Suppressor macrophage treated with lipopolysaccharide for 1 hour (primary cell): ENCODE measurements at places on chromosomes 11 and 22.

GRCh38 chr22:45262931-45263462 lies 21.8 kb upstream of the UPK3A start:
- DNase-seq: no peak

GRCh38 chr11:2406878-2407410 lies 6.4 kb downstream of the TSSC4 start:
- DNase-seq: no peak

GRCh38 chr11:7532405-7533145 lies 18.8 kb downstream of the PPFIBP2 start:
- no peak for DNase-seq

GRCh38 chr22:16914006-16914405 lies 88.8 kb upstream of the XKR3 start:
- DNase-seq: no peak

DNA sequence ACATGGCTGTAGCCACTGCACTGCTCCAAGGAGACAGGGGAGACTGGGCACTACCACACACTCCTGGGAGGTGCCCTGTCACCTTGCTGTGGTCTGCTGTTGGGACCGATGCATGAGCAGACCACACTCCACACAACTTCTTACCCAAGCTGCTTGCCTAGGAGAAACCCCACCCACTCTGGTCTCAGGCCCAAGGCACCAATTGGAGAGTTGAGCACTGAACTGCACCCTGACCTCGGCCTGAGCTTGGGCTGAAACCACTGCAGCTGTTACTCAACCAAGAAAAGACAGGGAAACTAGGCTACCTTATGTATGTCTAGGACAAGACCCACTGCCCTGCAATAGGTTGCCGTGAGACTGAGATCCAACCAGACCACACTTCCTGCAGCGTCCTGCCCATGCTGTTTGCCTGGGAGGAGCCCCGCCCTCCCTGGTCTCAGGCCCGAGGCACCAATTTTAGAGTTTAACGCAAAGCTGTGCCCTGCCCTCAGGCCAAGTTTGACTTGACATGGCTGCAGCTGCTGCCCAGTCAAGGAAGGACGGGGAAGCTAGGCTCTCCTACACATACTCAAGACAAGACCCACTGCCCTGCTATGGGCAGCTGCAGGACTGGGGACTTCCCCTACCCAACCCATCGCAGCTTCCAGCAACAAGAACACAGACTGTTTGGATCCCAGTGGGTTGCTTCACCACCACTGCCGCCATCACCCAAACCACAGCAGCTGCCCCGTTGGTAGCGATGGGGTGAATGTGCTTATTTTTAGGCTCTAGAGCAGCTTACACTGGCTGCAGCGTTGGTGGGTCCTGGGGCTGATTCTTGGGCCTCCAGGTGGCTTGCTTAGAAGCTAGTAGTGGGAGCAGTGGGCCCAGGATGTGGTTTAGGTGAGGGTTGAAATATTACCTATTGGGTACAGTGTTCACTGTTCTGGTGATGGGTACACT lies 66.8 kb downstream of the BRD1 start:
- DNase-seq: no peak

- DNase-seq: no peak
Observed at GRCh38 chr22:26658161-26658560, 773 bp downstream of the MIAT start.

DNA sequence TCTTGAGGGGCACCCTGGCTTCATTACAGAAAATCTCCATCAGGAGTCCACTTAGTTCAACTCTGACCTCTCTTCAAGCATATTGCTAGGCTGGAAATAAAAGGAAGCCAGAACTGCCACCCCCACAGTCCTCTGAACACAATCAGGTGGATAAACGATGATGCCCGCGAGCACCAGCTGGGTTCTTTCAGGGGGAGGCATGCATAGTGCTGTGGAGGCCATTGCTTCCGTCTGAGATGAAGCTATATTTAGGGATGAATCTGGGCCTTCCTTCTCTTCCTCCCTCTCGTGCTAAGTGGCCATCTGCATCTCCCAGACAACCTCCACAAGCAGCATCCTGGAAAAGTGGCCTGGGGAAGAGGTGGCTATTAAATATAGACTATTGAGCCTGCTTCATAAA lies 3.9 kb upstream of the MICAL2 start:
- no peak for DNase-seq

DNA sequence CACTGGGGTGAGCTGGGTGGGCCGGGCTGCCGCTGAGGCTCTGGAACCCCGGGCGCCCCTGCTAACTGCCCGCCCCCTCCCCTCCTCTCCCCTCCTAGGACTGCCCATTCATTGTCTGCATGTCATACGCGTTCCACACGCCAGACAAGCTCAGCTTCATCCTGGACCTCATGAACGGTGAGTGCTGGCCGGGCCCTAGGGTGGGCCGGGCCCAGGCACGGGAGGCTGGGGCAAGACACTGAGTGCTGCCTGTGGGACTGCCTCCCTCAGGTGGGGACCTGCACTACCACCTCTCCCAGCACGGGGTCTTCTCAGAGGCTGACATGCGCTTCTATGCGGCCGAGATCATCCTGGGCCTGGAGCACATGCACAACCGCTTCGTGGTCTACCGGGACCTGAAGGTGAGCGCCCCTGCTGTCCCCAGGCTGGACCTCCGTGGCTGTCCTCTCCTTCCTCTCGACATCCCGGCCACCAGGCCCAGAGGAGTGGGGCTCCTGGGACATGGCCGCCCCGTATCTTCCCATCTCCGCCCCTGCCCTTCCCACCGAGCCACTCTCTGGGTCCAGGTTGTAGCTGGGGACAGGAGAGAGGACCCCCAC lies 7.5 kb upstream of the ANKRD13D start:
- no peak for DNase-seq

- DNase-seq: peak; percentile 93
Observed at GRCh38 chr11:70203751-70204465, 812 bp downstream of the FADD start.

DNA sequence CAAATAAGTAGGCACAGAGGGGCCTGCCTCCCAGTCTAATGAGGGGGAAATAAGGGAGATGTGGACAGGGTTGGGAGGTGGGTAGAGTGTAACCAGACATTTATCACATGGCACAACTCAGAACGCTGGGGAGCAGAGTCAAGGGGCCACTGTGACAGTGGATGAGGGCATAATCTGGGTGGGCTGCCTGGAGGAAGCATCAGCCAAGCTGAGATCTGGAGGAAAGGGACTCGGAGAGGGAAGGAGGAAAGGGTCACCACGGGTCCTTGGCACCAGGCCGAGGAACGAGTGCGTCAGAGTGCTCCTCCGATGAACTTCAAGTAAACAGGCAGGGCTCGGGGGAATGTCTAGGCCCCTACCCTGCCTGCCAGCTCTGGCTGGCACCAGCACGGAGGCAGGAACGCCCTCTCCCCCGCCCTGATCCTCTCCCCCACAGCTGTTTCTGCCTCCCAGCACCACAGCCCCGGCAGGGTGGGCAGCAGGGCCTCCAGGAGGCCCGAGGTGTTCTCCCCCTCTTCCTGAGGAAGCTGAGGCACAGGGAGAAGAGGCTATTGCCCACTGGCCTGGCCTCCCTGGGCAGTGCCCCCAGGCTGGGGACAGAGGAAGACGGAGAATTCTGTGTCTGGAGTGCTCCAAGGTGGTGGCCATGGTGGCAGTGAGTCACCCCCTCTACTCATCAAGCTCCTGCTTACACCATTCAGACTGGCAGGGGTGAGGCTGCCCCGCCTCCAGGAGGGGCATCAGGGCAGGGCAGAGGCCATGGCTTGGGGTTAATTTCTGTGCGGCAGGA lies 4.2 kb downstream of the ALDH3B1 start:
- DNase-seq: peak; percentile 76

DNA sequence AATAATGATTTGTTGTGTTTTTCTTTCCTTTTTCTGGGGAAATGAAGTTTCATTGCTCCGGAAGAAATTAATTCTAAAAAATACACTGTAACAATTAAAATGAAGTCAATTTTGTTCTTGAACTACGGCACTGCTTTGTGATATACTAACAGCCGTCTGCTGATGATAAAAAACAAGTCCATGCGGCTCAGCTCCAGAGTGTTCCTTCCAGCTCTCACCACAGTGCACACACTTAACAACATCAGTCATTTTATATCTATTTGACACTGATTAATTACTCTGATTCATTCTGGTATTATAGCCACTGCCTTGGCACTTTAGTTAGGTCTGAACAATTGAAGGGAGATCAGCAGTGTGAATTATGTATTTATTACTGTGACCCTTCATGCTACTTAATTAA lies 97.4 kb upstream of the SLC6A5 start:
- DNase-seq: no peak

GRCh38 chr22:50032941-50033601 lies 20.5 kb upstream of the IL17REL start:
- DNase-seq: no peak

- no peak for DNase-seq
Observed at GRCh38 chr11:14262271-14262846, 96.6 kb downstream of the RRAS2 start.

- DNase-seq: no peak
Observed at GRCh38 chr11:27557226-27557625, 50.7 kb upstream of the LIN7C start.

DNA sequence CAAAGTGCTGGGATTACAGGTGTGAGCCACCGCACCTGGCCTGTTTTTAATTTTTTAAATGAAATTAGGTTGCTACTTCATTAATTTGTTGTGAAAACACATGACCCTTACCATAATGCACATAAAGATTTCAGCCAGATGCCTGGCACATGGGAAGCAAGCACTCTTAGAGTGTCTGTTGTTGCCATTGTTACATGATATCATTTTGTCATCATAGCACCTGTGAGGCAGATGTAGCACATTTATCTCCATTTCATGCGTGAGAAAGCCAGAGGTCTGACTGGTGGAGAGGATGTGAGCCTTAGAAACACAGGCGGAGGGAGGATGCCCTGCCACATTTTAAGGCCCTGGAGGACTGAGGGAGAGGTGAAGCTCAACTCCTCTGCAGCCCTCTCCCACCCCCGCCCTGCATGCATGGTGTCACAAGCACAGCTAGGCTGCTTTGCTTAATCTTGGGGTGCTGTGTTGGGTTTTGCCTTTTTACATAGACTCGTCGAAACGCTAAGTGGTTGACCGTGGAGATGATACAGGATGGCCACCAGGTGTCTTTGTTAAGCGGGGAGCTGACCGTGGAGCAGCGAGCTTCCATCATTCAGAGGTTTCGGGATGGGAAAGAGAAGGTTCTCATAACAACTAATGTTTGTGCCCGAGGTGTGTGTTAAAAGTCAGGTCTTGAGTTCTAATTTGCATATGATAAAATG lies 14.0 kb downstream of the DDX25 start:
- DNase-seq: no peak

- DNase-seq: peak; percentile 71
Observed at GRCh38 chr11:76598426-76598839, 72.1 kb downstream of the LRRC32 start.

DNA sequence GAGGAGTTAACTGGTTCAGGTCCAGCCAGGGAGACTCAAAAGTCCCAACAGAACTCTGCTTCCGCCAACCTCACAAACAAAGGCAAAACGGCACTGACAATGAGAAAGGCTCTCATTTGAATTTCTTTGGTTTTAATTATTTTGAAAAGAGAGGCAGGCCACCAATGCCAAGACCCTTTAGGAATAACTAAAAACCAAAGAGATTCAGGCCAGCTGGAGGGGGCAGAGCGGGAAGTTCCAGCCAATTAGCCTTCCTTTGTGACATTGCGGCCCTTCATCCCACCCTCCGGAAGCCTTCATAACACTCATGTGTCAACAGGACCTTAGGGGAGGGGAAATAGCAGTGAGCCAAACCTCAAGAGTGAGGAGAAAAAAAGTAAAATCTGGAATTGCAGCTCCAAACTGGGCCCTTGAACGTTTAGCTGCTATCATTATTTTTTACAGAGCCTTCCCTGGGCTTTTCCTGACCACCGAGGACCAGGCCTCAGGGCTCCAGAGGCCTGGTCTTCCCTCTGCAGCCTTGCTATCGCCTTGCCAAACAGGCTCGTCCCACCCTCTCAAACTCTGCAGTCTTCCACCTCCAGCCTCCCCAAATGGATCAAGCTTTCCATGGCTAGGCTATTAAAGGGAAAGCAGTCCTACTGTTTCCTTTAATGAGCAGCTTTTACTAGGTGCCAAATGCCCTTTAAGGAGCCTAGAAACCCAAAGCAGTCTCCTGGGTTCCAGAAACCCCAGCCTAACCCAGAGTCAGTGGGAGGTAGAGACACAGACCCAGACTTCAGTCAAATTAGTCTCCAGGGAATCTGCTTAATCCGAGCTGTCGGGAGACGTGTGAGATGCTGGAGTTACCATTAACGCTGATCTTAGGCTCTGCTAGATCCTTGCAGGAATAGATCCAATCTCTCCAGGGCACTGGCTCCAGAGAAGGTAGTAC lies 114.2 kb downstream of the CCDC34 start:
- no peak for DNase-seq
